ENCODE measurements at places on chromosomes 11 and 22.

- no peak for DNase-seq
Observed at GRCh38 chr11:62273789-62274275, 3.9 kb downstream of the SCGB2A2 start.

DNA sequence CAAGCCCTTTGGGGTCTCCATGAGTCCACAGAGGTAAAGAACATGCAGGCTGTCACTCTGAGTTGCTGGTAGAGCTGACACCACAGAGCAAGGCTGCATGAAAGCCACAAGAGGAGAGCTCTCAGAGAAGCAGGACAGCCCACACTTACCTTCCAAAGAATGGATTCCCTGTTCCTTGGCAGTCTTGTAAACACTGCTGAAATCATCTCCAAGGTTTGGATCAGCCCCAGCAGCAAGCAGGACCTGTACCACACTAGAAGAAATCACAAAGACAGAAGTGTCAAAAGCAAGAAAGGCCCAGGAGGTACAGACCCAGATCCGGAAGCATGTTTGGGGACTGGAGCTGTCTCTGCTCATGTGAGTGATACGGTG, 54.2 kb downstream of the CLPB start:
- DNase-seq, result no peak

GRCh38 chr22:38137876-38138687, 27.6 kb upstream of the BAIAP2L2 start:
- no peak for DNase-seq

DNA sequence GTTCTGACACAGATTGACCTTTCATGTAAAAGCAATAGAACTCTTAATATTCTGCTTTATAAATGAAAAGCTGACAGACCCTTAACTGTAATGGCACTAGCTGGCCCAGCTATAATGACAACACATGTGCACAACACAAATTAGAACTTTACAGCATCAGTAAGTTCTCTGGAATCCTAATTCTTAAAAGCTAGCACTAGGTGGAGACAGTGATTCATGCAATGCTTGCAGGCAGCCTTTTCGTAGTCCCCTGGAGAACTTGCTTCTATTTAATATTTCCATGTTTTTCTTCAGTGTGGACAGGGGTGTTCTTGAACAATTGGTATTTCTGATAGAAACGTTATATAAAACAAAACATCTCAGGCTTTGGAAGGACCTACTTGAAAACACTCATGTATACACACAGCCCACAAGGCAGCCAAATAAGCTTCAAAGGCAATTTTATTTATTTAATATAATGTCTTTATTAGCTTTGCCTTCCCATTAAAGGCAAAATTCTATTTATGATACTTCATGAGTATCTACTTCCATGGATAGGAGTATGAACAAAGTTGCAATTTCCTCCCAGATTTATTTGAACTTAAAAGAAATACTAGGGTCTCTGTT, 374.3 kb upstream of the MPPED2 start:
- no peak for DNase-seq

DNA sequence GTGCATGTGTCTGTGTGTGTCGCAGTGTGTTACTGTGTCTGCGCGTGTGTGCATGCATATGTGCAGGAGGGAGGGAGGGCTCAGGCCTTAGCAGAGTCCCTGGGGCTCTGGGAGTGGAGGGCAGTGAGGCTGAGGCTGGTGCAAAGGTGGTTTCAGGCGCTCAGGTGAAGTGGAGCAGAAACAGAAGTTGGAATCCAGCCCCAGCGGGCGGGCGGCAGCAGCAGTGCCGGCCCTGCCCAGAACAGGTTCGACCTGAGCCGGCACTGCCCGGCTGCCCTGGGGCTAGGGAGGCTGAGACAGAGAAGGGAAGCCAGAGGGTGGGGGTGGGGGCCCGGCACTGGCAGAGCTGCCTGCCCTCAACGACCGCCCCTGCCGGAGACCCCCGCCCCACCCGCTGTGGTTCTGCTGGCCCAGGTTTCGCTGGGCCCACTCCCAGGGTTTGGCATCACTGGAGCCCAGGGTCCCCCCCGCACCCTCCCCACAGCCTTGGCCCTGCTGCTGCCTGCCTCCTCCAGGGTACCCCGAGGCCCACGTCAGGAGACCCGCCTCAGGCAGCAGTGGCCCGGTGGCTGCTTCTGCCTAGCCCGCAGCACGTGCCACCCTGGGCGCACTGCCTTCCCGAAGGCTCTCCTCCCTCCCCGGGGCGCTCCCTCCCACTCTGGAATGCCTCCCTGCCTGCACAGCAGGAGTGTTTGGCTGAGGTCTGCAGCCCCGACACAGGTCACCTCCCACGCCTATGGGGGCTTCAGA, 13.3 kb downstream of the ASCL2 start:
- DNase-seq, result no peak

DNA sequence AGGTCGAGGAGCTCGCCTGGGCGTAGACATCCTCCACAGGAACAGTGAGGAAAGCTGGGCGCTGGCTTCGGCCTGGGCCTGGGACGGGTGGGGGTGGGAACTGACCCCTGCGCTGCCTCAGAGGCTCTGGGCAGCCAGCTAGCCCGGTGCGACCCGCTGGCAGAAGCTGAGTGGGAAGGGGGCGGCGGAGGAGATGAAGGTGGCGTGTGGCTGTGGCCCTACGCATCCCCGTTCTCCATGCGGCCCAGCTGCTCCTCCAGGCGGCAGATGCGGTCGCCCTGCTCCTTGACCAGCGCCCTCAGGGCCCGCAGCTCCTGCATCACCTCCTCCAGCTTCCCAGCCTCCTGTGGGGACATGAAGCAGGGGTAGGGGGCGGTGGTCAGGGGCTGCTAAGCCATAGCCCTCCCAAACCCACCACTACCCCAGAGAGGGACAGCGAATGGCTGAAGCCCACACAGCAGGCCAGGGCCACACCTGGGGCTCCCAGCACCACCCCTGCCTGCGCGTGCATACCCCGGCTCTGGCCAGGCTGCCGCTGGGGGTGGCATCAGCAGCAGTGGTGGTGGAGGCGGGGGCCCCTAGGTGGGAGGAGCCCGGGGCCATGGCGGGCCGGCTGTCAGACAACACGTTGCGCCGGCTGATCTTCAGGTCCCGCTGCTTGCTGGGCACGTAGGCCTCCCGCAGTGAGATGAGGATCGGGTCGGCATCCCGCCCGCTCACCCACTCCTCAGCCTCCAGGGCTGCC, 848 bp upstream of the PTPRCAP start:
- no peak for DNase-seq

GRCh38 chr11:43644621-43645299, 35.8 kb upstream of the HSD17B12 start:
- DNase-seq, result no peak

GRCh38 chr11:130122141-130122575, 37.4 kb upstream of the ST14 start:
- DNase-seq, result no peak

GRCh38 chr22:39545386-39546365, 13.1 kb upstream of the RPS19BP1 start:
- DNase-seq, result no peak

GRCh38 chr11:925158-925495, 543 bp upstream of the AP2A2 start:
- DNase-seq, result no peak
